ENCODE measurements at places on chromosomes 1 and 21.

GRCh38 chr1:185166106-185166505 is 9.1 kb downstream of the SWT1 start:
- no peak for DNase-seq

DNA sequence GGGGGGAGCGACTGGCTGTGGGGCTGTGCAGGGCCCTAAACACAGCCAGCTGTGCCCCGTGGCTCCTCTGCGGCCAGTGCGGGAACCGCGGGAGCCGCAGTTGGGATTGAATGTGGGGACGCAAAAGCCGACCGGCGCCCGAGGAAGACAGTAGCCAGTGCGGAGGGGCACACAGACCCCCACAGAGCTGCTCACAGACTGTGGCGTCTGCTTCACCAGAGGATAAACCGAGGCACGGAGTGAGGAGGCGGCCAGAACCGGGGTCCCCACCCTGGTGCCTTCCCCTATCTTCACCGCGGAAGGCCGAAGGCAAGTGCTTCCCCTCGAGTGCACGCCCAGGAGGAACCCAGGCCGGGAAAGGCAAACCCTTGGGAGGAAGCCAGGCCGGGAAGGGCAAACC is 8.7 kb upstream of the TMEM52 start:
- peak; percentile 22 for DNase-seq

- peak; percentile 97 for DNase-seq
These were observed at the start of gene AHCTF1 for GRCh38 chr1:246931549-246932365. AHCTF1 (minus strand) TSS chr1:246931948; CDS start chr1:246918370, 13,578 bp downstream.

DNA sequence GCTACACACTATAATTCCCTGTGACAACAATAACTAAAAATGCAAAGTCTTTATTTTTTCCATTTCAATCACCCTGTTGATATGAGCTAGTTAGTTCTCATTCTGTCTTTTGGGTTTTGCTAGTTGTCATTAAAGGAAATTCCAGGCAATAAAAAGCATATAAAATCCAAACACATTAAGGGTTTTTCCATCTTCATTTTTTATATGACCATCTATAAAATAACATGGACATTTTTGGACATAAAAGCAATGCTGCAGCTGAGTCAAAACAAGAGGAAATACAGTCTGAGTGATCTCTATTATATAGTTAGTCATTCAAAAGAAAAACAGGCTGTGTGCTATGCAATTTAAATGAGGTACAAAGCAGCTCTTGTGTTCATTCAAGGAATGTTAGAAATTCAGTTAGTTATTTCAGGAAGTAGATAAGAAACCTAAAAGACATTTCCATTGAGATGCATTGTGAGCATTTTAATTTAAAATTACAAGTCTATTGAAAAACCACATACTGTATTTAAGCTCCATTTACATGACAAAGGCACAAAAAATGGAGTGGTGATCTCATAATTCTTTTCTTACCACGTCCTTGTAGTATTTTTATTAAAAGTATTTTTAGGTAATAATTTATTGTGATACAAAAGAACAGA is 67.3 kb upstream of the BCL10 start:
- no peak for DNase-seq

- DNase-seq: peak; percentile 84
These were observed 46.1 kb upstream of the BACE2 start for GRCh38 chr21:41121785-41122415.

DNA sequence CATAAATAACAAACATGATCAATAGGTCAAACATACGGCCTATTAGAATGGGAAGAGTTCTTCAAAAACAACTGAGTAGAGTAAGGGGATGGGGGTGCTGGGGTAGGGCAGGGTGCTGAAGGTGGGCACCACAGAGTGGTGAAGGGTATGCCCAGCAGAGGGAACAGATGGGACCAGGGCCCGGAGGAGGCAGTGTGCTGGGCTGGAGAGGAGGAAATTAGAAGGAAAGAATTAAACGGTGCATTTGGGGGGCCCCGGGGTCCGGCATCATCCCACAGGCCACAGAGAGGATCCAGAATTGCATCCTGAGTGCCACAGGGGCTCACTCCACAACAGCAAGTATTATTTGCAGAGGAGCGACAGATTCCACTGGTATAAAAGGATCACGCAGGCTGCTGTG is 94.5 kb downstream of the GLIS1 start:
- no peak for DNase-seq

GRCh38 chr1:114457675-114458236 is 53.2 kb downstream of the TRIM33 start:
- no peak for DNase-seq

DNA sequence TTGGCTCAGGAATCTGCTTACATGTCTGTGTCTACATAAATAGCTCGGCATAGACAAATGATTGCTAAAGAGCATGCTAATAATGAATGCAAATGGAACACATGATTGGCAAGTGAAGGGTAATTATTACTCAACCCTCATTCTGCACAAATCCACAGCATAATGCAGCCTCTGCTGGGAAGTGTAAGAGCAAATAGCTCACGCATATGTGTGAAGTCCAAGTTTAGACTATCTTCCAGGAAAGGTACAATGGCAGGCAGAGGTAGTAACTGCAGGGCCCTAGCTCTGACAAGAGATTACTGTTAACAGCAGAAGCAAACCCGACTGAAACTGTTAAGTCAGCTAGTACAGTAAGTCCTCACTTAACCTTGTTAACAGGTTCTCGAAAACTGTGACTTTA is 7.0 kb upstream of the IL6R start:
- no peak for DNase-seq

GRCh38 chr1:58395355-58395754 is 151.2 kb downstream of the OMA1 start:
- DNase-seq: no peak

DNA sequence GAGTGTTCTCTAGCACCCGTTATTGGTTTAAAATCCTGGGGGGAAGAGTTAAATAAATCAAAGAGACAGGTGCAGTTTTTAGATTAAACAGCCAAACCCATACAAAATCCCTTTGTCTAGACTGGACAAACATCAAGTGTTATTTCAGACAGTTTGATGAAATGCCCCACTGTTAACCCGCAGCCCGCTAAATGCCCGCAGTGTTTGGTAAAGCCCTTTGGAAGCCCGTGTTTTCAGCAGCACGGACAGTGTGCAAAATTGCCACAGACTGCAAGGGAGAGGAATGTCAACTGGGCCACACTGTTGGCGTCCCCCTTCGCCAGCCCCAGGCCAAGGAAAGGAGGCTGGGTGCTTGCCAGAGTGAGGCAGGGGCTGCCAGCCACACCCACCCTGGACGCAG is 26.6 kb downstream of the AJAP1 start:
- no peak for DNase-seq

DNA sequence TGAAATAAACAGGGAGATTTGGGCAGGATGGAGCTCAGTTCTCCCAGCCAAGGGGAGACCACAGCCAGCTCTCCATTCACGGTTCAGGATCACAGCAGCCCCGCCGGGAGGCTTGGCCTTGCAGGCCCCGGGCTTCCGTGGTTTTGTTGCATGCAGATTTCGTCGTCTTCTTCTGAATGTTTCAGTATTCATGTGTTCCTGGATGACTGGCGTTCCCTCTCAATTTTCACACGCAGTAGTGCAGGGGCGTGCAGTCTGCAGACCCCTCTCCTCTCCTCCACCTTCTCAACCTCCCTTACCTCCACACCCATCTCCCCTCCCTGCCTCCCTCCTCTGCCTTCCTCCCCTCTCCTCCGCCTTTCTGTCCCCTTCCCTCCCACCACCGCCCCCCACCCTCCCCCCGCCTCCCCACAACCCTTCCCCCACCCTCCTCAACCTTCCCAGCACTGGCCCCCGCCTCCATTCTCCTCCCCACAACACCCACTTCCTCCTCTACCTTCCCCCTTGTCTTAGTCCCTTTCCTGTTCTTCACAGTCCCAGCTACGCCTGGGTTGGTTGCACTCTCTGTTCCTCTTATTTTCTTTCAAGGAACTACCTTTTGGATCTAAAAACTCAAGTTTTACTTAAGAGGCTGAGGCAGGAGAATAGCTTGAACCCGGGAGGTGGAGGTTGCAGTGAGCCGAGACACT is 8.4 kb upstream of the SLC19A1 start:
- DNase-seq: no peak

- no peak for DNase-seq
These were observed 21.3 kb downstream of the SCAF4 start for GRCh38 chr21:31710586-31710985.

DNA sequence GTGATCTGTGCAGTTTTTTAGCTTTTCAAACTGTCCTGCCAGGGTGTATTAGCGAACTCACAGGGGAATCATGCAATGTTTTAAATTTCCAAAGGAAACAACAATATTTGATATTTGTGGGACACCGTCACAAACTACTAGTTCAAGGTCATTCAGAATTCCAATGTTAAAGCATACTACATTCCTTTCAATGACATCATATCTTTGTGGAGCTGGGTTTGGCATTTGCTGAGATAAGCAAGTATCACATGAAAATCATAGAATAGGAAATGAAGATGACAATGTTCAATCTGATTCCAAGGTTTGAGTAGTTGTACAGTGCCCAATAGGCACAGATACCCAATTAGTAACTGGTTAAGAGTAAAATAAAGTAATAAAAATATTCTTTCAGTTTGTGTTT is 35.6 kb downstream of the NUF2 start:
- no peak for DNase-seq

- DNase-seq: no peak
These were observed 32.4 kb downstream of the TBCE start for GRCh38 chr1:235399661-235400060.

DNA sequence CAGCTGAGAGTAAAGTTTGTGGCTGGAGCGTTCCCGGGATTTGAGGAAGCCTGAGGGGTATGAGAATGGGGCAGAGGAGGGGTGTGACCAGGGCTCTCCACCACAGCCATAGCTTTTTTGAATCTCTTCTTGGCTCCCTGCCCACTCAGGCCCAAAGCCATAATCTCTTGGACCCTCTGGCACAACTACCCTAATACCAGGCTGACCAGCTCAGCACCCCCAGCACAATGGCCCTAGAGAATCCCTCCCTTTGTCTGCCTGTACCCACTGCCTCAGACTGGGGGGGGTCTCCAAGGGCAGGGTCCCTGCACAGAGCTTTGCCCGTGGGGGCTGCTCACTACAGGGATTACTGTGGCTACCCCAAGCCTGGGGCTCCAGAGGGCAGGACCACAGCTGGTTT is 7.5 kb downstream of the DENND4B start:
- DNase-seq: no peak

DNA sequence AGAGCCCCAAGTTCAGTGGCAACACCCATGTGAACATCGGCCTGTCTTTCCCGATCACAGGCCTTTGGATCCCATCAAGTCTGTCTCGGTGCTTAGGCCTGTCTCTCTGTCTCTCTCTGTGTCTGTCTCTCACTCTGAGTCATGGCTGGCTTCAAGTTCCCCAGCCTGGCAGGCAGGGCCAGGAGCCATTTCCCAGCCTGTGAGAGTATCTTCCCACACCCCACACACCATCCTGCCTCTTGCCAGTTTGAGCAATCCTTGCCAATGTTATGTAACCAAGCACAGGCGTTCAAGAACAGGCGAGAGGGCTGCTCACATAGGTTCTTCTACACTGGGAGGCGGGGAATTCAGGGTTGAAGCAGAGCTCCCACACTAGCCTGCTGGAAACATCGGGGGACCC is 70.0 kb upstream of the TMEM51 start:
- DNase-seq: no peak

DNA sequence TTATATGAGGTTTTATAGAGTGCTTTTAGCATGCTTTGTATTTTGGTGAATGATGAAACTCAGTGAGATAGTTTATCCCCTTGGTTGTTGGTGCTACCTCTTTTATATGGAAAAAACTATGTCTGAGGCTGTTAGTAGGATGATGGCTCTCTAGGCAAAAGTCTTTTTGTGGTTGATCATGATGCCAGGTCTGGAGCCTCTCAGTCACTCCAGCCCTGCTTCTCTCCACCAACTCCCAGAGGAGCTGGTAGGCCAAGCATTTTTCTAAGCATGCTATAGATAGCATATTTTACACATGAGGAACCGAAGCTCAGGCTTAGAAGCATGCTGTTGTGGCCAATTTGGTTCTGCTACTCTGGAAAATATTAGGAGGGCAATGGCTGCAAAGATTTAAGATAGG is 82.2 kb downstream of the FMN2 start:
- DNase-seq: no peak

DNA sequence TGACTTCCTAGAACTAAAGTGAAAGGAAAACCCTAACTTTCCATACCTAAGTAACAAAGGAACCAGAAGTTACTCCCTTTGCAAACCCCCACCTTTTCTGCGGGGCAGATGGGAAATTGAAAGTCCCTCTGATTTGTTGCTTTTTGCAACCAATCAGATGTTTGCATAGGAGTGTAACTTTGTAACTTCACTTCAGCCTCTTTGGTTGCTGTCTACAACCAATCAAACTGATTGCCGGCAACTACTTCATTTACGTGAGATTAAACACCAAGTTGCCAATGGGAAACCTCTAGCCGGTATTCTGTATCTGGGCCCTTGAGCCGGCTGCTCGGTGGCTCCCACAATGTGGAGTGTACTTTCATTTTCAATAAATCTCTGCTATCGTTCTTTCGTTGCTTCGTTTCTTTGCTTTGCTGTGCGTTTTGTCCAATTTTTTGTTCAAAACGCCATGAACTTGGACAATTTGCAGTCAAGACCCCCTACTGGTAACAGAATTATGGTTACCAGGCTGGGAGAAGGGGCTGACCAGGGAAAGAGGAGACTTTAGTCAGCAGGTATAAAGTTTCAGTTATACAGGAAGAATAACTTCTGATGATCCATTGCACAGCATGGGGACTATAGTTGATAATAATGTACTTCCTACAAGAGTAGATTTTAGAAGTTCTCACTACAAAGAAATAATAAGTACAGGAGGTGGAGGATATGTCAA is 69.2 kb upstream of the RGS2 start:
- no peak for DNase-seq

- DNase-seq: no peak
These were observed 7.4 kb downstream of the TFF1 start for GRCh38 chr21:42358937-42359336.

- no peak for DNase-seq
These were observed 133.4 kb downstream of the DMRTB1 start for GRCh38 chr1:53592521-53592982.

DNA sequence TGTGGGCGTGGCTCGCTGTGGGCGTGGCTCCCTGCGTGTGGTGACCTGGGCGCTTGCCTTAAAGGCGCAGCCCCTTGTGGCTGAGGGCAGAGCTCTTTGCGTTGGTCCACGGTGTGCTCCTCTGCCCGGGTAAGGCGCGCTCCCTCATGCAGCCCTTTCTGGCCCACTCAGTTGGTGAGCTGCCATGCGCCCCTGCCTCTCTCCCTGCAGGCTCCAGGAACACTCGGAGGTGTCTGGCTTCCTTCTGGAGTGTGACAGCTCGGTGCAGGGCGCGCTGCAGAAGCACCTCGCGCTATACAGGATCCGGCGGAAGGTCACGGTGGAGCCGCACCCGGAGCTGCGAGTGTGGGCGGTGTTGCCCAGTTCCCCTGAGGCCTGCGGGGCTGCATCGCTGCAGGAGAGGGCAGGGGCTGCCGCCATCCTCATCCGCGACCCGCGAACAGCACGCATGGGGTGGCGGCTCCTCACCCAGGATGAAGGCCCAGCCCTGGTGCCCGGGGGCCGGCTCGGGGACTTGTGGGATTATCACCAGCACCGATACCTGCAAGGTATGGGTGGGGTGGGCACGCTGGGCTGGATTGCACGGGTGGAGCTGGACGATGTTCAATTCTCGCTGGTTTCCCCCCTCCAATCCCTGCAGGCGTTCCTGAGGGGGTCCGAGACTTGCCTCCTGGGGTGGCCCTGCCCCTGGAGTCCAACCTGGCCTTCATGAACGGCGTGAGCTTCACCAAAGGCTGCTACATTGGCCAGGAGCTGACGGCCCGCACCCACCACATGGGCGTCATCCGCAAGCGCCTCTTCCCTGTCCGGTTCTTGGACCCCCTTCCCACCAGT is 9.1 kb downstream of the IBA57 start:
- DNase-seq: peak; percentile 37

Data from left cardiac atrium (tissue), 4 donors.